Smooth muscle cell of the brain vasculature (primary cell): ENCODE measurements at places on chromosomes 12 and 14.

- DNase-seq = no peak
Observed at GRCh38 chr12:27431185-27431584, 15.4 kb upstream of the SMCO2 start.

DNA sequence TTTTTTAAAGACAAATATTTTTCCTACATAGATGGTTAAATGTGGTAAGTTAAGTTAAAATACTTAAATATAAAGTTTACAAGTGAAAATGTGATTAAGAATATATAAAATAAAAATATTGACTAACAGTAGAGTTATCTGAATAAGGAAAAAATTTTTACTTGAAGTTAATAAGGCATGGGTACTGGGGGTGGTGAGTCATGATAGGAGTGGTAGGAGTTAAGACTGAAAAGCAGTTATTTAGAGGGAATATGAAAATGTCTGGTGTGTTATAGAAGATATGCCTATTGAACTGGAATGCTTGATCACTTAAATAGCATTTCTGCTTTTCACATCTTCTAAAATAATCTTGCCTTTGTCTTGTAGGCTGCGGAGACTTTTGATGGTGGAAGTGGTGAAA, 68.7 kb downstream of the CCDC91 start:
- DNase-seq = no peak

GRCh38 chr12:108126990-108127501, 2.0 kb upstream of the WSCD2 start:
- no peak for DNase-seq

GRCh38 chr12:112807452-112807851, 15.9 kb downstream of the RPH3A start:
- no peak for DNase-seq

DNA sequence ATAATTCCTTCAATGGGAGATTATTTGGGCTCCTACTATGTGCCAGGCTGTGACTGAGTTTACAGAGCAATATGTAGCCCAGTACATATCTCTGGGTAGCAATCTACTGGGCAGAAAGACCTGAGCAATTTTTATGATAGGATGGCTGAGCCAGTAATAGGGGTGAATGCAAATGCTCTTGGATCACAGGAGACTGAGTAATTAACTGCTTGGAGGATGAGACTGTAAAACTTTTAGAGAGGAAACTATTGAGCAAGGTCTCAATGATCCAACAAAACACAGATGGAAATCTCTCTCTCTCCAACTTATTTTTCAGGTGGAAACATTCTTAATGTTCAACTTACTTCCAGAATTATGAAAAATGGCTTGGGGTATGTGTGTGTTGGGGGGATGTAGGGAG, 402.2 kb downstream of the AEBP2 start:
- DNase-seq = no peak

DNA sequence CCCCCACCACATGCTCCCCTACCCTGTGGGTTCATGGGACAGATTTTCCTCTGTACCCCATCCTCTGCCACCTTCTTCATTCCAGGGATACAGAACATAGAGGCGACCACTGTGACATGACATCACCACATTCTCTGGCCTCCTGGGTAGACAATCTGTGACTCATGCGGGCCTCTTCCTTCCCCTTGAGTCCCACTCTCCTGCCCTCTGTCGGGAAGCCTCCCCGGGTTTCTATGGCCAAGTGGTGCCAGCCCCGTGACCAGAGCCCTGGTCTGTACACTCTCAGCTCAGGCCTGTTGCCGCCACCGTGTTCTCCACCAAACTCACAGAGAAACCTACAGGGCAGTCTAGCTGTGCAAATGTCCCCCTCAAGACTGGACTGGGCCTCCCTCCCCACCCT, 8.0 kb downstream of the CLMN start:
- no peak for DNase-seq

DNA sequence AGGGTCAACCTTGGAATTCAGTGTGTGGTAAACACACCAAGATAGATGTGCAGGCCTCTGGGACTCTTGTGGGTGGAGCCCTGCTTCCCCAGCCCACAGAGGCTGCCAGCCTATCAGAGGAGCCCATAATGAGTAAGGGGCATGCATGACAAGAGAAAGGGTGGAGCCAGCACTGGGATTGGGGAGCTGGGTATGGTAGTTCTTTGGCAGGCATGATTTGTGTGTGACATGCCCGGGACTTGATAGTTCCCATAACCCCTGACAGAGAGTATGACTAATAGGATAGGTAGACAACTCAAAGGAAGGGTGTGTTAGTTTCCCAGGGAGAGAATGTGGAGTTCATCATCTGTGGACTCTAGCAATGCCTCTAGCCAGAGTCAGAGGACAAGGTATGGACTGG, 143.0 kb downstream of the EMP1 start:
- DNase-seq = no peak

GRCh38 chr12:11794751-11795150, 145.3 kb downstream of the ETV6 start:
- DNase-seq = no peak

DNA sequence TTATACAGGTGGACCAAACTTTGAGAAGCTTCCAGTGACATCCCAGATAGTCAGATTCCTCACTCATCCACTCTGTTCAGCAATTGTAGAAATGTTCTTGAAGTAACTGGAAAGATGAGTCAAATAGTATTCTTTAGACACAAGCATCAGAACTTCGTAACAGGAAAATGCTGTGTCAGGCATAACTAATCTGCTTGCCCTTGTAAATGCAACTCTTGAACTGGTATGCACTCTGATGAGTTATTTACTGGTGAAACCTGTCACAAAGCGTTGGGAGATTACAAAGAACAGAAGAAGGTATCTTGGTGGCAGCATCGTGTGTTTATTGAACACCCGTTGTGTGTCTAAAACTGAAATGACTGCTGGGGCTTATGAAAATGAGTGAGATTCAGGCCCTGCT, 10.8 kb upstream of the DUSP6 start:
- DNase-seq = no peak

- DNase-seq = no peak
Observed at GRCh38 chr12:75345531-75345930, 11.1 kb downstream of the GLIPR1L1 start.

DNA sequence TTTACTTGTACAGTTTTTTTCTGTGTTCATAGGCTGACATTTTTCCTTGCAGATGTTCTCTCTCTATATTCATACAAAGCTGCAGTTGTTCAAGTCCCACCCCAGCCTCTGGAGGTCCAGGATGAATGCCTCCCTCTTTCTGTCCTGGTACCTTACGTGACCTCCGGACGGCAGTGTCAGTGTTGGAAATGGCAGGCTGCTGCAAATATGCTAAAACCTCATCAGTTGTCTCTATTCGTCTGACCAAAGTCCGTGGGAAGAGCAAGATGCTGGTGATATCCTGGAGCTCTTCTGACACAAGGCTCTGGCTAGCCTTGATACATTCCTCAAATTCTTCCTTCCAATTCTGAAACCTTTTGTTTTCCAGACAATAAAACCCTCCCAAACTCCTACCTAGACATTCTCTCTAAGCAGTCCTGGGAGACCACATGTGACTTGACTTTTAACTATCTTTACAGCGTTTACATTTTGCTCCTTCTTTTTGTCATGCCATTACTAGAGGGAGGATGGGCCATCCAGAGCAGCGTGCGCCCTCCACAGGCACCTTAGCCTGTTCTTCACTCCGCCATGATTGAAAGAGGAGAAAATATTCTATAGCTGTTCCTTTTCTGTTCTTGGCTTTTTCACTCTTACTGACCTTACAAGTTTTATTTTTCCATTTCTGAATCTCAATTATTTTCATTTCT, 143.6 kb downstream of the RGS6 start:
- DNase-seq = no peak

DNA sequence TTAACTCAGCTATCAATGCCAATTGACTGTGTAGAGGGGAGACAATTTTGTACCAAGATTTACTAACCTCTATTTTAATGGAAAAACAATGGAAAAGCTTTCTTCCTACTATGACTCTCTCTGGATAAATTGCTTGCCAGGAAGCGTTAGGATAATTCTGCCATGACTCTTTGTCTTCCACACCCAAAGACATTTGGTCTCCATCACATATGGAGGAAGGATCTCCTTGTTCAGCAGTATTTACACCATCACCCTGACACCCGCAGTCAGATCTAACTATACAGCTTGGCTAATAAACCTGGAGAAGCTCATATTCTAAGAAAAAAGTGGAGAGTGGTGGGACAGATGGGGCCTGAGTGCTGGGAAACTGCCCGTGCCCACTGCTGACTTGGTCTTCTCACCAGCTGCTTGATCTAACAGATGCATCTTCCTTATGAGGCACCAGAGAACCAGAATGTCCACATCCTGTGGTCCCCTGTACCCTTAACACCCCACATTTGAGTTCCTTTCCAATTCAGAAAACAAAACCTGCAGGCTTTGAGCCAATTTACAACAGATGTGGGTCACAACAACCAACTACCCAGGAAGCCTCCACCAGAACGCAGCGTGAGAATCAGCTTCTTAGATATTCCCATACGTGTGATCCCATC, 154.0 kb downstream of the DAD1 start:
- no peak for DNase-seq

DNA sequence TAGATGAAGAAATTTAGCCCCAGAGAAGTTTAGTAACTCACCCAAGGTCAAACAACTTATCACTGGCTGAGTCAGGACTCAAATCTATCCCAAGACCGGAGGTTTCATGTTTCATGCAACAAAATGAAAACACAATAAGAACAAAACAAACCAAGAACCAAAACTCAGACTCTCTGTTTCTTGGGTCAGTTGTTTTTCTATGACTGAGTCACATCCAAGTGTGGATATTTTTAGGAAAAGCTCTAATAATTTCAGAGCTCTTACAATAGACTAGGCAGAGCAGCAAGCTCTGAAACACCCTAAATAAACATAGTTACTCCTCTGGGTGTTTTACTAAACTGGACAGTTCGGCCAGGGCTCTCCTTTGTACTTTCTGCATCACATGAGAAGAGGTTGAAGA, 87.6 kb upstream of the PRB2 start:
- peak; percentile 49 for DNase-seq

DNA sequence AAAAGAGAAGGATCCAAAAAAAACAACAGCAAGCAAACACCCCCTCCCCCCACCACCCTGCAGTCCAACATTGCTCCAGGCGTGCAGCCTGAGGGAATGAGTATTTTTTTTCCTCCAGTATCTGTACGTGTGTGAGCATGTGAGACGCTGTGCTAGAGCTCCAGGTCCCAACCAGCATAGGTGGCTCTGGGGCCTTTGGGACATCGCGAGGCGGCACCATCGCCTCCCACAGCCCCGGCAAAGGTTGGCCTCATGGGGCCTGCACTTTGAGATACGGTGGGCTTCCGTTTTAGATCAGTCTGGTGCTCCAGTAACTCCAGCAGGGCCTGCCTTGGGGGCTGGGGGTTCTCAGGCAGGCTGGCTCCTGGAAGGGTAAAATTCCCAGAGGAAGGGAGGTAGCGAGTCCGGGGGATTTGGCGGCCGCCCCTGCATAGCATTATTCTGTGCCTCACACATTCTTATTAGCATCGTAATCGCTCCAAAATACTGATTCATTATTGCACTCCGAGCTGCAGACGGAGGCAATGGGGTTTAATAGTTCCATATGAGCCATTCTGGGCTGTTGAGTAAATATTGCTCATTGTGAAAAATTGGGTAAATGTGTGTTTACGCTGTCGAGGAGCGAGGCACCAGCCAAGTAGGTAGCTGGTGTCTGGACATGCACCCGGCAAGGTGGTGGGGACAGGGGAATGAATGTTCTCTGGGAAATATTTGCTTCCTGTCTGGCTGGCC, 143.1 kb upstream of the MYL2 start:
- no peak for DNase-seq

DNA sequence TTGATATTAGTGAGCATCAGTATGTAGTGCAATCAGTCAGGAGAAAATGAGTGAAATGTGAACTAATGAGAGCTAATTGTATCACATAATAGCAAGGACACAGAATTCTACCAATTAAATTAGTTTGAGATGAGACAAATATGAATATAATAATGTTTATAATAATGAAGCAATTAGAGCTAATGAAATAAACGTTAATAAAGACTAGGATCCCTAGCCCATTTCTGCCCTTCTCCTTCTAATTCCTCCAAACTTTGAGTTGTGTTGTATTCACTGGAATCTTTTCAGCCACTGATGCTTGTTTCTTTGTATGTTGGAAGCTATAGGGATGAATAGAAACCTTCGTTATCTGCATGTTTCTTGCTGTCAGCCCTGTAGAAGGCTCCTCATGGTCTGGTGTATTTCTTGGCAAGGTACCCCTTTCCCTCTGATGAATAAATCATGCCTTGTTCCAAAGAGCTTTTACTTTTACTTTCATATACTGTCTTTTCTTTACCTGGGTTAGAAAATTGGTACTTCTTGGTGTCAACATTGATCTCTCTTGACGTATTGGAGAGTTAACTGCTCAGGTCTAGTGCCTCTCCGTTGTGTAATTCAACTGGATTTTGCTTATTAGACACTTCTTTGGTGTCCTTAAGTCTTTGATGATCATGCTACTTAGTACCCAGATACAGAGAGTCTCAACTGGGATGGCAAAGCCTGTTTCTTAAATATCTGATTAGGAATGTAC, 154.8 kb downstream of the PTCSC3 start:
- DNase-seq = no peak

- DNase-seq = no peak
Observed at GRCh38 chr12:26939953-26940352, 1.7 kb downstream of the FGFR1OP2 start.

DNA sequence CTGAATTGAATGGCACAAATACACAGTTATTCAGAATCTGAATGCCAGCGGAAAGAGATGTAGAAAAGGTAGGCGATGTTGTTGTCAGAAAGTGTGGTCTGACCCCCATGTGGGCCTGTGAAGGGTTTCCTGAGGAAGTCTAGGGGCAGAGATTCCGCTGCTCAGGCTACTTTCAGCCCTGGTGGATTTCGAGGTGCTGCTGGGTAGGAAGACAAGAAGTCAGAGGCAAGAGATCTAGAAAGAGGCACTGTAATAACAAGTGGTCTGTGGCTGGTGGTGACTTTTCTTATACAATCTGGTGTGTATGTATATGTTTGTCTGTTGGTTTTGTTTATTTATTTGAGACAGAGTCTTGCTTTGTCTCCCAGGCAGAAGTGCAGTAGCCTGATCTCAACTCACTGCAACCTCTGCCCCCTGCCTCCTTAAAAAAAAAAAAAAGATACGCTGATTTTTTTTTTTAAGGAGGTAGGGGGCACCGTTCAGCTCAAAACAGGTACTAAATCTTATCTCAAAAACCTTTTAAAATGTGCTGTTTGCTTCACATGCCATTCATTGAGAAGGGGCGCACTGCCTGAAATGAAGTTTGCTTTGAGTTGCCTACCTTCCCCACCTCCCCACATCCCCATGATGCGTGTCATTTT, 27.1 kb upstream of the MANSC4 start:
- DNase-seq = no peak

DNA sequence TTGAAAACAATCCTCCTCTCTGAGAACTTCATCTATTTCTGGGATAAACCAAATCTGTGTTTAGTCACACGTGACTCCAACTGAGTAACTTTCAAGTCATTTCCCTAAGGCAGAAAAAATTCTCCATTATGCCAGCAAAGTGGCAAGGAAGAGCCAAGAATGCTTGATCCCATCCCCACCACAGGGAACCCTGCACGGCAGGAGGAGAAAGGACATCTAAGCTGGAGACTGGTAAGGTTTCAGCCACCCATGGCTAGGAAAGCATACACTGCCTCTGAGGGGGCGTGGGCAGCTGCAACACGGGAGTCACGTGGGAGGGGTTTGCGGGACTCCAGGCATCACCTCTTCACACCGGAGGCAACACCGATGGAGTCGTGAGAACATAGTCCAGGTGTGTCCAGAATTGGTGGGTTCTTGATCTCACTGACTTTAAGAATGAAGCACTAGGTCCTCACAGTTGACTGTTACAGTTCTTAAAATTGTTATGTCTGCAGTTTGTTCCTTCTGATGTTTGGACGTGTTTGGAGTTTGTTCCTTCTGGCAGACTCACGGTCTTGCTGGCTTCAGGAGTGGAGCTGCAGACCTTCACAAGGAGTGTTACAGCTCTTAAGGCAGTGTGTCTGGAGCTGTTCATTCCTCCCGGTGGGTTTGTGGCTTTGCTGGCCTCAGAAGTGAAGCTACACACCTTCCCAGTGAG, 2.7 kb upstream of the SIVA1 start:
- DNase-seq = peak; percentile 44
